ENCODE measurements at places on chromosomes 12 and 14.
A peak's percentile ranks its signal among the peaks of the same experiment; 100 is the strongest.

GRCh38 chr12:77218278-77218677 lies 152.9 kb upstream of the E2F7 start:
- no peak for DNase-seq

- no peak for DNase-seq
Observed at GRCh38 chr14:80390906-80391305, 179.6 kb upstream of the DIO2 start.

GRCh38 chr12:98418357-98419075 lies 96.9 kb upstream of the TMPO start:
- no peak for DNase-seq

GRCh38 chr12:95088379-95088778 lies 15.0 kb upstream of the NR2C1 start:
- no peak for DNase-seq

GRCh38 chr14:64475585-64476273 lies 10.4 kb downstream of the AKAP5 start:
- no peak for DNase-seq

- no peak for DNase-seq
Observed at GRCh38 chr12:93777254-93777653, 100.1 kb downstream of the CRADD start.

DNA sequence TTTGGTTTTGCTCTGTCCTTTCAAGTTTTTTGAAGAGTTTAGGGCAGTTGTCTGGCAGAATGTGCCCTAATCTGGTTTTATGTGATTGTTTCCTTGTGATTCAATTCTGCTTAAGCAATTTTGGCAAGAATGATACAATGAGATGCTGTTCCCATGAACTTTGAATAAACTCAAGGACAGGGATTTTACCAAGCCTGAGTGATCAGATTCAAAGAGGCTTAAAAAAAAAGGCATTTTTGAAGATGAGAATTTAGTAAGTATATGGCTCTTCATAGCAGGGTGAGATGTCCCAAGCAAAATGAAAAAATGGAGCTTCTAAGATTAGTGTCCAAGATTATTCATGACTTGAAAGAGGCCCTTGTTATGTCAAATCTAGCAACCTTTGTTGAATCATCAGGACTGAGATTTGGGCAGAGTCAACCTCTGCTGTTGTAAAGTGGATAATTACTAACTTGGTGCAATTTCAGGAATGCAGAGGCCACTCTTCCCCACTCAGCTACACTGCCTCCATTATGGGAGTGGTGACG lies 180.6 kb upstream of the NUDT4 start:
- DNase-seq, result no peak

DNA sequence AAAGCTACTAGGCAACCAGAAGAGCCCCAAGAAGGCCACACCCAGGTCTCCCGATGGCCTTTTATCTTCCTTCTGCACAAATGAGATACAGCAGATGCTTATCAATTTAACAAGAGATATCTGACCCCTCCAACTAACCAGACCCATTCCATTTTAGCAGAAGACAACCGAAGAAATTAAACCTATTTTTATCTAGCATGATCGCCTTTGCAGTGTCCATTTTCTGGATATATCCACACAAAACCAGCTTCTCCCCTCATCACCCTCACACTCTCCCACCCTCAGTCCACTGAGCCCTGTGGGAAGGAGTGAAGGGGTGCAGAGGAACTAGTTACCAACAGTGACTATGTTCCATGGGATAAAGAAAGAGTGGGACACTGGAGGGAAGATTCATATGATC lies 20.9 kb upstream of the DHRS4 start:
- no peak for DNase-seq

- DNase-seq, result no peak
Observed at GRCh38 chr12:26198742-26199141, 3.4 kb downstream of the SSPN start.

- no peak for DNase-seq
Observed at GRCh38 chr14:52902971-52903619, 47.8 kb downstream of the FERMT2 start.

- no peak for DNase-seq
Observed at GRCh38 chr14:49553892-49554291, 32.3 kb downstream of the RPS29 start.

DNA sequence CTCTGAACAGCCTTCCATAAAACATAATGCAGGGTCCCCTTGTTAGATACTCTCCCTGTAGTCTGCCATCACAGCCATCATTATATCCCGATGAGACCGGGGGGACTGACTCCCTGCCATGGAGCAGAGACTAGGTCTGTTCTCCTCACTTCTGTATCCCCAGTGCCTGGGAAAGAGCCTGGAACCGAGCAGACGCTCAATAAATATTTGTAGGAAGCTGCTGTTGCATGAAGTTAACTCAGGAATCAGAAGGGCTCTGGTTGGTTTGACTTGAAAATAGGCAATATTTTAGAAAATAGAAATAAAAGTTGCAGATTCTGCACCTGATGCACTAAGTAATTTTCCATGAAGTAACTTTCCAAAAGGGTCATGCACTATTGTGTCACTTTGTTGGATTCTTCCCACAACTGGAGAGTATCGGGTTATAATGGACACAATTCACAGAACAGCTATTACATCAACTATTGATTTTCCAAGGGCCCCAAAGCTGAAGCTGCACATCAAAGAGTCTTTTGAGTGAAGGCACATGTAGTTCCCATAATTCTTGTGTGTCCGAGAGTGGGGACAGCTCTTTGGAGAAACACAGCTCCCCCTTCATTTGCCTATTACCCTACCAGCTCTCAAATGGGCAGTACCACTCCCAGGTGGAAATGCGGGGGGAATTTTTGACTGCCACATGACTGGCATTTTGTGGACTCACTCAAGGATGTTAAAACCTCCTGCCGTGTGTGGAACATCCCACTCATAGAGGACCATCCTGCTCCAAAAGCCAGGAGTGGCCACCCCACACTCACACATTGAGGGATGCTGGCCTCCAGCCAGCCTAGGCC lies 18.8 kb downstream of the CLMN start:
- DNase-seq, result no peak

DNA sequence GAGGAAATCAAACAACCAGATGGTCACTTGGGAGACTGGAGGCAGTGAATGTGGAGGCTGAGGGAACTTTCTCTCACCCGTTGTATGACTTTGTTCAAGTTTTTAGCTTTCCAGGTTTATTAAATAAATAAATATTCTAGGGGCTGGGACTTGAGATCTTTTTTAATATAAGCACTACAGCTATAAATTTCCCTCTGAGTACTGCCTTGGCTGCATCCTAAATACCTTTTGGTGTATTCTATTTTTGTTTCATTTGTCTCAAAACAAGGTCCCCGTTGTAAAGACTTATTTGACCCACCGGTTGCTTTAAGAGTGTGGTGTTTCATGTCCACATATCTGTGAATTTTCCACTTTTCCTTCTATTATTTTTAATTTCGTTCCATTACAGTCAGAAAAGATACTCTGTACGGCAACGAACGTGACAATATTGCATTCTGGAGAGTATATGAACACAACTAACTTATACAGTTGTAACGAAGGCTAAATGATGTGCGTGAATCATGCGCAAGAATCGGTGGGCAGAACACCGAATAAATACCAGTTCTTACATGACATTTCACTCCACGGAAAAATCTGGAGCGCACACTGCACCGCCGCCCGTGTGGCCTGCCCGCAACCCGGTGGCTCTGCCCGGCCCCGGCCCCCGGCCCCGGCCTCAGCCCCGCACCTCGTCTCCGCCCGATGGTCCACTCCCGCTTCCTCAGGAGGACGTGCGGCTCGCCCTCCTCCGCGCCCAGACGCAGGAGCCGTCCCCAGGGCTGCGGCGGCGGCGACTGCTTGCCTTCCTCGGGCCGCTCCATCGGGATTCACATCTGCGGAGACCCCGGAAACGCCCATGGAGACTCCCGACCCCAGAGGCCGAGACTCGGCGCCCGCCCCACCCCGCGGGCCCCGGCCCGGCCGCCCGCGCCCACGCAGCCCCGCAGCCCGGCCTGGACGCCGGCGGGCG lies 602 bp downstream of the CHFR start:
- DNase-seq, result no peak

GRCh38 chr12:152440-152839 lies 61.5 kb downstream of the SLC6A12 start:
- peak; percentile 60 for DNase-seq

DNA sequence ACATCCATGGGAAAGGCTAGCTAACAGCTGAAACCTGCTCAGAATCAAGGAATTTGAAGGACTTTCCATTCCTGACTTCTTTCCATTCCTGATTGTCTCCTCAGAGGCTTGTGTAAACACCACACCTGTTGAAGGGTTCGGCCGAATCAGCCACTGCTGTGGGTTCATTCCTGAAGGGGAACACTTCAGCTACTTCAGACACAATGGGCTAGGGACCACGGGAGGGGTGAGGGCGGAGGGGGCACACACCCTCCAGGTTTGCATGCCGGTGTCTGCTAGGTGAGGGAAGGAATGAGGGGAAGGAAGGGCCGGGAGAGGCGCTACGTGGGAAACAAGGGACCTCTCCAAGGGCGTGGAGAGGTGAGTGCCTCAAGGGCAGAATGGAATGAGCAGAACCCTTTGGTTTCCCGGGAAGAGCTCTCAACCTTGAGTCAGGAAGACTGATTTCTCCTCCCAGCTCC lies 1.3 kb downstream of the GPRC5A start:
- DNase-seq, result no peak

- DNase-seq, result no peak
Observed at GRCh38 chr14:64556526-64556925, 6.8 kb downstream of the PPP1R36 start.

DNA sequence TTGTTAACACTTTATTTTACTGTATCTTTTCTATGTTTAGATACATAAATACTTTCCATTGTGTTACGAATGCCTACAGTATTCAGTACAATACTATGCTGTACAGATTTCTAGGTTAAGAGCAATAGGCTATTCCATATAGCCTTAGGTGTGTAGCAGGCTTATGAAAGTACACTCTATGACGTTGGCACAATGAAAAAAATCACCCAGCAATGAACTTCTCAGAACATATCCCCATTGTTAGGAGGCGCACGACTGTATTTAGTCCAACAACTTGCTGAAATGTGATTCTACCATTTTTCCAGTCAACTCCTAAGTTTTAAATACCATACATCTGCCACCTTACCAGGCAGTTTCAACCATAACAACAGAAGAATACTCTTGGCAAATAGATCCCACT lies 1.8 kb downstream of the PARP11 start:
- DNase-seq, result no peak

DNA sequence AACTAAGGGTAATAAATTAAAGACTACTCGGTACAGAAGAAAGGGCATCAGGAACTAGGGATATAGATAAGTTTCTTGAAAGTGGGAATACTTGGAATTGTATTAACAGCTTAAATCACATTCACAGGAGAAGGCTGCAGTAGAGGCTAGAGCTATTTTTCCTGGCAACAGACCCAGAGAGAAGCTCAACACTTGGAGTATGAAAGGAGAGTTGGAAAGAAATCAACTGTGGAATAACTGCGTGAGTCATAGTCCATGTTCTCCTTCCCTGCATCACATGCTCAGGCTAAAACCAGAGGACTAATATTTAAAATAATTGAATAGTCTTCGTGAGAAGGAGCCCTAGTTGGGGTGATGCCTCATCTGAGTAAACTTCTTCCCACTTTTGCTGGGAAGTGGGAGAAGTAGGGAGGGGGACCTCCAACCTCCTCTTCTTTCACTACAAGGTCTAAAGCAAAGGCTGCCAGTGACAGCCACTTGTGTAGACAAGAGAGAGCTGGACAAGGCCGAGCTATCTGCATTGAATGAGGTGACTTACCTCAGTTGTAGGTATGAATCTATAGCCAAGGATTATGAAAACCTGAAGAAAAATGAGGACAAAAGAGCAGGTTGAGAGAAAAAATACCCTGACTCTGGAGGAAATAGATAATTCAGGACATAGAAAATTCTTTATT lies 32.7 kb downstream of the DYRK2 start:
- DNase-seq, result no peak

- no peak for DNase-seq
Observed at GRCh38 chr14:72808564-72808963, 85.3 kb downstream of the DPF3 start.

- DNase-seq, result peak; percentile 12
Observed at GRCh38 chr14:41925409-41925808, 318.7 kb downstream of the LRFN5 start.

DNA sequence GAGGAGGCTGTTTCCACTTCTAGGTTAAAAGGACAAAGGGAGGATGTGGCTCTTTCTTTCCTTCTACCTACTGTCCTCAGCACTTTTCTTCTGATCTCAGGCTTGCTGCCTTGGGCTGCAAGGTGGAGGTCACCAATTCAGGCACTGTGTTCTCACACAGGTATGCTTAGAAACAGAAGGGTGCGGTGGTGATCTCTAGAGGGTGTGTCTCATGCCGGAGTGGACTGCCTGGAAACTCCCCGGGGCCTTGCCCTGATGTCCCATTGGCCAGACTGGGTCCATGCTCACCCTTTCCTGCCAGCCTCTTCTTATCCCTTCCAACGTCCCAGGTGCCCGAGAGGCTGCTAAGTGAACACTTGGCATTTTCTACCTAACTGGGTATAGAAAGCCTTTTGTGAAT lies 1197.6 kb downstream of the AACS start:
- DNase-seq, result no peak

- DNase-seq, result no peak
Observed at GRCh38 chr14:83483063-83483462, 1949.4 kb upstream of the SEL1L start.

GRCh38 chr14:84323450-84323849 lies 1206.5 kb upstream of the FLRT2 start:
- no peak for DNase-seq

- DNase-seq, result no peak
Observed at GRCh38 chr12:127685931-127686330, 581.0 kb upstream of the TMEM132C start.

GRCh38 chr12:27464220-27464554 lies 17.7 kb downstream of the SMCO2 start:
- DNase-seq, result no peak

DNA sequence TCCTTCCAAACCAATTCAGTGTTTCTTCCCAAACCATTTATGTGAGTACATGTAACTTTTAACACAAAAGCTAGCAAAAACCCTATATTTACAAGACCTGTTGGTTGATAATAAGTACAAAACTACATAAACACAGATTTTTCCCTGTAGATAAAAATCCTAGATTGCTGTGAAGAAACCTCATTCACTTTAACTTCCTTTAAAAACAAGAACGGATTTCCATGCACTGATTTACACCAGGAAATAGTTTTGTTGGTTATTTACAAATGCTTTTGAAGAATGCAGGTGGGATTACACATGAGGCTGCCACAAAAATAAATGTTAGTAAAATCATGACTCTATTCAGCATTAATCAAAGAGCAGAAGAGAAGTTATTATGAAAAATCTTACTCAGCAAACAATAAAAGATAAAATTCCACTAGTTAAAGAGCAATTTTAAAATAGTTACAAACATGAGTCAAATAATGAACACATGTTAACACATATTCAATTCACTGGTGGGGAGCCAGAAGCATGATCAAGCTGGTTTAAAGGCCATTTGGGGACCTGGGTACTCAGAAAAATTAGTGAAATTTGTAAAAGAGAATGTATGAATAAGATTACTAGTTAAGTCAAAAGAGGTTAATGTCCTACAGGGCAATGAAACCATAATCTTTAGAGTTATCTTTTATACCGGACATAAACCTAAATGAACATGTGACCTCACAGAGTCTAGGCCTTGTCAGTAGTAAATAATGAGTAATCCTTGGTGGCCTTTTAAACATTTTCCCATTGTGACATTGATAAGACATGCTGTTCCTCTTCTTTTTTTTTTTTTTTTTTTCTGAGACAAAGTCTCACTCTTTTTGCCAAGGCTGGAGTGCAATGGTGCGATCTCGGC lies 79.9 kb downstream of the PHLDA1 start:
- DNase-seq, result no peak

All from NCI-H1436 (cell line).